Activated T-cell treated with anti-CD3 and anti-CD28 coated beads, Interleukin-2, amount 50 U/mL, for 4 hours (primary cell): ENCODE measurements at places on chromosomes 12 and 14.

- DNase-seq, result no peak
Observed at GRCh38 chr12:64744422-64745258, 14.6 kb downstream of the GNS start.

DNA sequence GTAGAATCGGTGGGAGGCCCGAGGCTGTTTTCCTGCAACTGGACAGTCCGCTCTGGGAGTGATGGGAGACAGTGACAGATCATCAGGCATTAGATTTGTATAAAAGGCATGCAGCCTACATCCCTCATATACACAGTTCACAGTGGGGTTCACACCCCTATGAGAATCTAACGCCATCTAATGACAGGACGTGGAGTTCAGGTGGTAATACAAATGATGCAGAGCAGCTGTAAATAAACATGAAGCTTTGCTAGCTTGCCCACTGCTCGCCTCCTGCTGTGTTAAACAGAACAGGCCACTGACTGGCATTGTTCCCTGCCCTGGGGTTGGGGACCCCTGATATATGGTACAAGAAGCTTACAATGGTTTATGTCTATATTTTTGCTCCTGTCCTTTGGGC, 179.0 kb downstream of the LRFN5 start:
- no peak for DNase-seq

DNA sequence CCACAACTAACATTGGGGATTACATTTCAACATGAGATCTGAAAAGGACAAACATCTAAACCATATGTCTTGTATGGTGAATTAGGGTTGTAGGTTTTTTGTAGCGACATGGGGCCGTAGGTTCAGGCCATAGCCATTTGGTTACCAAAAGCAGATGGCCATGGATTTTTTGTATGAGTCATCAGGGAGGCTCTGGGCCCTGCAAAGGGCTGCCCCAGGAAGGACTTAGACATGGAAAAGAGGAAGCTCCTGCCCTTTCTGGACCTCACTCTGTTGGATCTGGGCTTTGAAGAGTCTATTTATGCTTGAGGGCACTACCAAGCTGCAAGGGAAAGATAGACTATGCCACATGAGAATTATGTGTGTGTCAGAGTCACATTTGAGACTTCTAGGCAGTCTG, 89.3 kb upstream of the DHRS4 start:
- no peak for DNase-seq

- no peak for DNase-seq
Observed at GRCh38 chr12:96044943-96045290, 9.5 kb upstream of the LTA4H start.

DNA sequence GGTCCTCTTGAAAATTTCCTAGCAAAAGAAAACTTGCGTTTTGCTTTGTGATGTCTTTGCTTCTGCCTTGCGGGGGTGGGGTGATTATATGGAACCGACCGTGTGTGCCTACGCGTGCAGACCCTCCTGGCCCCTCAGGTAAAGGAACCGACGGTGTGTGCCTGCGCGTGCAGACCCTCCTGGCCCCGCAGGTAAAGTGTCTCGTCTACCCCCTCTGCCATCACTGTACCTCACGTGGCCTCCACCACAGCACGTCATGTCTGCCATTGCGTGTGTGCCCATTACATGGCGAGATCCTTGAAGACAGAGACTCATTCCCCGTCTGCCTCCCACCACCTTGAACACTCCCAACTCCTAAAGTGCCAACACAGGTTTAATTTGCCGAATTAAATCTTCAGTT, 3.6 kb downstream of the GOLGA3 start:
- no peak for DNase-seq

DNA sequence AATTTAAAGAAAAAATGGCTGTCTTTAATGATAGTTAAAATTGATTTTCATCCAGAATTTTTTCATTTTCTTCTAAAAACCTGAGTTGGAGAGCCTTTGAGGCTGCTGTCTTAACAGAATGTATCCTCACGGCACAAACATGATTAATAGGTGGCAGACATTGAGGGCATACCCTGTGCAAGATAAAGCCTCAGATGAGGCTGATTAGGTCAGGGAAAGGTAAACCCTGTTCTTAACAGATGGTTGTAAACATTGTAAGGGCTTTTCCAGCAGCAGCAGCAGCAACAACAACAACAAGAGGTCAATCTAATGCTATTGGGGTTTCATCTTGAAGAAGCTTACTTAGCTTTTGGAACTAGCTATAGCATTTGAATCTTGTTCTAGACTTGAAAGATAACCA, 17.4 kb downstream of the GNG2 start:
- DNase-seq, result no peak

DNA sequence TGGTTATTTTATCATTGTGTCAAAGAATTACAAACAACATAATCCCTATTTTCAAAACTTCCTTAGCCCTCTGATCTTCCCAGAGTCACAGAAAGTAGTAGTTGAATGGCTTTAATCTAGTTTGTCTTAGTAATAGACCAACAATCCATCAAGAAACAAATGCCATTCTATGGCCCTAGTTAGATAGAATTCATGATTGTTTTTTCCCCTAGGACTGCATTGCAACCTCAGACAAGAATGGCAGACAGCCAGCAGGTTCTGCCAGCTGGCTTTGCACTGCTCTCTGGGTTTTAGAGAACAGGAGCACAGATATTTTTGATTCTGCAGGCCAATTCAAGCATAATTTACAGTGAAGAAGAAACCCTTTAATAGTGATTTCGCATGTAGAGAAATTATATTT, 33.8 kb downstream of the SYT1 start:
- no peak for DNase-seq

DNA sequence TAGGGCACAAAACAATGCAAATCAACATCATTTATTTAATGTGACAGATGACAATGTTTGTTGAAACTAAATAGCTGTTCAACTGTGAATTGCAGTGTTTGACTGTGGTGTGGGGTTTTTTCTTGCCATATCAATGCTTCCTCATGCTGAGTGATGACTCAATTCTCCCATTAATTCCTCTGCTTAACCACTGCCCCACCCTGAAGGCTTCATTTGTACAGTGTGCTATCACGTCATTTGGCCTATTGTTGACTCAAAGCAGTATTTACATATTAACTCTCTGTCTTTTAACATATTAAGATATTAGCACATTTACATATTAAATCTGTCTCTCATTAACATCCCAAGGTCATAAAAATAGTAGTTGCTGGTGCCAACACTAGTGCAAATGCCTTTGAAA, 164.8 kb upstream of the NRXN3 start:
- DNase-seq, result no peak

DNA sequence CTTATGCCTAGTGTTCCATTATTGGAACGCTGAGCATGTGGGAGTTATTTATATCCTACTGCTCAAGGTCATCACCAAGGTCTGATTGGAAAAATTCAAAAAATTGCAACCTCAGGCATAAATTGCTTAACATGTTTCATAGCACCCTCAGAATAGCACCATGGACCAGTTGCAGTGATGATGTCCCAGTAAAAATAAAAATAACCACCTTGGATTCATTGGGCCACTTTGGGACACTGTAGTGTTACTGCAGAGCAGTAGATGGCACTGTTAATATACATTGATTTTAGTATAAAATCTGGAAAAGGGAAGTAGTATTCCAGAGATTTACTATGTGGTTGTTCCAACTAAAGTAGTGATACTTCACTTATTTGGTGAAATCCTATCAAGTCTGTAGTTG, 31.0 kb upstream of the PTCSC3 start:
- no peak for DNase-seq

- no peak for DNase-seq
Observed at GRCh38 chr12:93601591-93601990, 29.1 kb downstream of the SOCS2 start.

- DNase-seq, result no peak
Observed at GRCh38 chr12:109358154-109358869, 10.6 kb downstream of the MYO1H start.

DNA sequence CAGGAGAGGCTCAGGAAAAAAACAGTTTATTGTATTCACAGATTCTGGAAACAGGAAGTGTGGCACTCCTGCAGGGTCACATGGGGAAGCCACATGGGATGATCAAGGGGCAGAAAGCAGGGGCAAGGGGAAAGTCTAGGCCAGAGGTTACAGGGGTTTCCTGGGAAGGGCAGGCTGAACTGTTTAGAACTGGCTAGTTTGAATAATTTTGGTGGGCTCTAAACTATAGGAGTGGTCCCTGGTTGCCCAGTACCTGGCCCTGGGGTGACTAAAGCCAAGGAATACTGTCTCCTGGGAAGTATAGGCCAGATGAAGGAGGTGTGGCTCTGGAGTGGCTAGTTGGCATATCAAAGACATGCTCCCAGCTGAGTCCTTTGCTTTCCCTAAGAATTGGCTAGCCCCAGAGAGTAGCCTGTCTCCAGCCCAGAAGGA, 169.2 kb downstream of the SLC41A2 start:
- DNase-seq, result no peak

DNA sequence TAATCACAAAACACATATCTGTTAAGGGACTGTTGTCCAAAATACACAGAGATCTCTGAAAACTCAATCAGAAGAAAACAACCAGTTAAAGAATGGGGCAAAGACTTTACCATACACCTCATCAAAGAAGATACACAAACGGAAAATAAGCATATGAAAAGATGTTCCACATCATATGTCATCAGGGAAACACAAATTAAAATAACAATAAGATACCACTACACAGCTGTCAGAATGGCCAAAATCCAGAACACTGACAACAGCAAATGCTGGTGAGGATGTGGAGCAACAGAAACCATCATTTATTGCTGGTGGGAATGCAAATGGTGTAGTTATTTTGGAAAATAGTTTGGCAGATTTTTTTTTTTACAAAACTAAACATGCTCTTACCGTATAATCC, 220.5 kb upstream of the FOXN3 start:
- no peak for DNase-seq

GRCh38 chr12:73452672-73453469, 1084.8 kb upstream of the ATXN7L3B start:
- DNase-seq, result no peak

DNA sequence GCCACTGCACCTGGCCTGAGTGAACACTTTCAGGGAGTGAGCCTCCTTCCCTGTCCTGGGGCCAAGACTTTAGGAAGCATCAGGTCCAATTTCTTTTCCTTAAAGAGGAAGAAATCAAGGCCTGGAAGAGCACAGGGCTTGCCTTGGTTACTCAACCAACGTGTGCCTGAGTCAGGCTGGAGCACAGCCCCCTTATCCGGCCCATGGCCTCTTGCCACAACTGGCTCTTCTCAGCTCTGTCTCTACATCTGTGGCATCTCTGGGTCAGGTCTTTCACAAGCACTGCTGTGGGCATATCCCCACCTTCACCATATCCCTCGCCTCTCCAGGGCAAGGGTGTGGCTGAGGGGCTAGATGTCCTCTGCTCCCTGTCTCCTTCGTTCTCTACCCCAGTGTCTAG, 6.8 kb downstream of the MYH6 start:
- no peak for DNase-seq

DNA sequence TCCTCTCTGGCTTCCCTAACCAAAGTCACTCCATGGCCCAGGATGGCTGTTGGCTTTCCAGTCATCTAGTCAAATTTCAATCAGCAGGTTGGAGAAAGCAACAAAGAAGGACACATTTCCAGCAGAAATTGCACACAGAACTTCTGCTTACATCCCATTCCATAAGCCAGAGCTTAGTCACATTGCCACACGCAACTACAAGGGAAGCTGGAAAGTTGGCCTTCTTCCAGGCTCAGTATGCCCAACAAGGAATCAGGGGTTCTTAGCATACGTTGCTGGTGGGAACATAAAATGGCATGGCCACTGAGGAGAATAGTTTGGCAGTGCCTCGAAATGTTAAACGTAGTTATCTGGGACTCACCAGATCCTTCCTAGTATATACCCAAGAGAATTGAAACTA, 9.3 kb upstream of the APPL2 start:
- DNase-seq, result no peak

DNA sequence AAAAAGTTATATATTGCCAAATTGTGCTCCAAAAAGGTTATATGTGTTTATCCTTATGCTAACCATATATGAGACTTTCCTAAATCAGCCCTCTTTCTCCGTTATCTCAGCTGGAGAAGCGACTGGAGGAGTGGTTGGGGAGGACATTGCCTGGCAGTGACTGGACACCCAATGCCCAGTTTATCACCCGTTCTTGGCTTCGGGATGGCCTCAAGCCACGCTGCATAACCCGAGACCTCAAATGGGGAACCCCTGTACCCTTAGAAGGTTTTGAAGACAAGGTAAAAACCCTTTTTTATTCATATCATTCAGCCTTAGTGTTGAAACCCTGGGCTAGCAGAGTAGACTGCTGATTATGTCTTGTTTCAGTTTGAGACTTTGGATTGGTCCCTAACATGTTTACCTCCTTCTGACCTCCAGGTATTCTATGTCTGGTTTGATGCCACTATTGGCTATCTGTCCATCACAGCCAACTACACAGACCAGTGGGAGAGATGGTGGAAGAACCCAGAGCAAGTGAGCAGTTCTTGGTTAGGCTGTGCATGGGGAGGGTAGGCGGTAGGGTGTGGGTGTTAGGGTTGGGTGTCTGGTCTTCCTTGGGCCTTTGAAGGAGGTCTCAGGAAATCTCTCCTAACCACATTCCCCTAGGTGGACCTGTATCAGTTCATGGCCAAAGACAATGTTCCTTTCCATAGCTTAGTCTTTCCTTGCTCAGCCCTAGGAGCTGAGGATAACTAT, 8.6 kb downstream of the DDIT3 start:
- DNase-seq, result no peak

DNA sequence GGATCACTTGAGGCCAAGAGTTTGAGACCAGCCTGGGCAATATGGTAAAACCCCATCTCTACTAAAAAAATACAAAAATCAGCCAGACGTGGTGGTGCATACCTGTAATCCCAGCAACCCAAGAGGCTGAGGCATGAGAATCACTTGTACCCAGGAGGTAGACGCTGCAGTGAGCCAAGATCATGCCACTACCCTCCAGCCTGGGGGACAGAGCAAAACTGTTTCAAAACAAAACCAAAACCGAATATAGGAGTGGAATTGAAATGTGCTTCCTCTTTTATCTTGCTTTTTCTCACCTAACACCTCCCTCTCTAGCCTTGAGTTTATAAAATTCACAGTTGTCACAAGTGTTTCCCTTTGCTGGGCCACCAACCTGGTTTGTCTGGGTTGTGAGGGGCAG, 181.9 kb downstream of the PAH start:
- DNase-seq, result no peak

DNA sequence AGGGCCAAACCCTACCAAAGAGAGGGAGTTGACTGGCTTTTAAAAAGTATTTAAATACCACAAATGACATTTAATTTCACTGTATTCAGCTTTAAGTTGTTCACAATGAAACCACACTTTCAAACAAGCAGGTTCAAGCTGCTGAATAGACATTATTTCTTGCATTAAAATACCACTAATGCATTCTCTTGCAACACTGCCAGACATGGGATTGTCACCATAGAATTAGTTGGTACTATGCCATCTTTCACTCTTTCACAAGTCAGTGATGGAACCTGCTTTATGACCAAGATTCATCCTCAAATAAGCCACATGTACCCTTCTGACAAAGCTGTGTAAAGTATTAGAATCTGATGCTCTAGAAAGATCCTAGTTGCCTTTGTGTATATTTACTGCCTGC, 239.4 kb downstream of the PAWR start:
- no peak for DNase-seq

- DNase-seq, result no peak
Observed at GRCh38 chr12:121184425-121184824, 25.5 kb upstream of the P2RX4 start.
